ENCODE measurements at places on chromosomes 2 and 18.

DNA sequence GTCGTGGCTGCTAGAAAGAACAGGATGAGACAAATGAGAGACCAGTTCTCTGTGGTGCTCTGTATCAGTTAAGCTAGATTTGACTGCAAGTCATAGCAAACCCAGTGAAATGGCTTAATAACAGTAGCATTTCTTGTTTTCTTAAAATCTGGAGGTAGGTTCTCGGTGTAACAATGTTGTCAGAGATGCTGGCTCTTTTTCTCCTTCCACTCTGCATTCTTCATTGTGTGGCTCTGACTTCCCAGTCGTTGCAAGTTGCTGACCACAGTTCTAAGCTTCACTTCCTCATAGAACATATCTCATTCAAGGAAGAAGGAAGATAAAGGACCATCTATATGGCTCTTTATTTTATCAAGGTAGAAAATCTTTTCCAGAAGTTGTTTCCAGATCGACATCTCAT lies 7.9 kb upstream of the CKAP2L start:
- DNase-seq, result no peak

DNA sequence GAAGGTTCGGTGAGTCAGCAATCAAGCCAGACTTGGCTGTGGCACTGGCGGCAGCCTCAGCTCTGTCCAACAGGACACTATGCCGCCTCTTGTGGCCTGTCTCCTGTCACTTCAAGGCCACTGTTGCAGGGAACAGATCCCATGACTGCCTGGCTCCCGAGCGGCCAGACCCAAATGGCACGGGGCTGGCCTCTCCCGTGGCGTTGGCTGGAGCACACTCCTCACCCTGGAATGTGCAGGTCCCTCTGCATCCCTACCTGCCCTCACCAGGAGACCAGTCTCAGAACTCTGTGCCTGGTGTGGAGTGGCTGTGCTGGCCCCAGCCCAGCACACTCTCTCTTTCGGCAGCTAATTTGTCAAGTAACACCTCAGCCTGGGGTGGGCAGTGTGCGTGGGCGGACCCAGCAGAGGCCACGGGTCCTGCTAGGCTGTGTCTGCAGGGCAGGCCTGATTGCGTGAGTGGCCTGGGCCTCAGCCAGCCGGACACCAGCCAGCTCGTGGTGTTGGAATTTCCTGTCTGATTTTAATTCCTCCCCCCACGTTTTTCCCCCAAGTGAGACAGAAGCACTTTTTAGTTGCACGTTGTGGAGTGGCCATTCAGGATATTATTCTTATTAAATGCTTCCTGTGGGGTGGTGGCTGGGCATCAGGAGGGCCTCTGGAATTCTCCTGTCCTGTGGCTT lies 179.3 kb downstream of the GLI2 start:
- no peak for DNase-seq

- no peak for DNase-seq
These were observed 177.6 kb downstream of the MTX2 start for GRCh38 chr2:176446718-176447414.

DNA sequence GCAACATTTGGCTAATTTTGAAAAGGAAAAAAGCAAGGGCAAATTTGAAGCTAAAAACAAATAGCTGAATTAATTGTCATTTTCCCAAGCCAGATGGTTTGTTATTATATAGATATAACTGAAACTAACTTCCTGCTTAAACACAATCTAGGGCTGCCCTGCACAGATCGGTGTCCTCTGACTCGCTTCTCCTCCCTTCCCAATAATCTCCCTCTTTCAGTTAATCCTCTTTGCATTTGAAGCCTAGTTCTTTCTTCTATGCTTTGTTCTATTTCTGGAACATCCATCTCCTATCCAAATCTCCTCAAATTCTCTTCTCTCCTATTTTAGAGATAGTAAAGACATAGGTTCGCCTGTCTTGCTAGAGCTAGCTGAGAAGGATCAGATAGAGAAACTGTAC lies 328.1 kb downstream of the SLC8A1 start:
- no peak for DNase-seq

- DNase-seq, result no peak
These were observed 2.0 kb downstream of the KCMF1 start for GRCh38 chr2:84972932-84973331.

DNA sequence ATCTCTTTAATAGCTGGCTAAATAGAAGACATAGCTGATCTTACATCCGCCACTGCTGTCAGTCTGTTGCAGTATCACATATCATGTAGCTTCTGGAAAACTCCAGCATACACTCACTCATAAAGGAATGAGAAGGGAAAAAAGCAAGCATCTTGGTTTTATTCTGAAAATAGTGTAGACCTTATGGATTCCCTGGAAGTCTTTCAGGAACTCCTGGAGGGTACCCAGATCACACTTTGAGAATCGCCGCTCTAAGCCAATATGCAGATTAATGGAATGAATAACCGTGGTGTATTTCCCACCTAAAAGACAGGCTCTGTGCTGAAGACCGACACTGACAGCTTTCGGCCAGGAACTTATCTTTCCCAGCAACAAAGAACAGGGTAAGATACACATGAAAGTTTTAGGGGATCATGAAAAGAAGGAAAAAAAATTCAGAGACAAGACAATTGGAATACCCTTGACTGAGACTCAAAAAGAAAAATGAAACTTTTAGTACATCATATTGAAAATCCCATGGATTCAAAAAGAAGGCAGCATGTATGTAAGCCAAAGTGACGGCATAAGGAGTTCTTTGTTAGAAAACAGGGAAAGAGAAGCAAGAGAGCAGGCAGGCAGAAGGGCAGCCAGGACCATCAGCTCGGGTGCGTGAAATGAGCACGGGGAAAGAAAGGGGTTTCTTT lies 56.4 kb upstream of the SEC11C start:
- no peak for DNase-seq

DNA sequence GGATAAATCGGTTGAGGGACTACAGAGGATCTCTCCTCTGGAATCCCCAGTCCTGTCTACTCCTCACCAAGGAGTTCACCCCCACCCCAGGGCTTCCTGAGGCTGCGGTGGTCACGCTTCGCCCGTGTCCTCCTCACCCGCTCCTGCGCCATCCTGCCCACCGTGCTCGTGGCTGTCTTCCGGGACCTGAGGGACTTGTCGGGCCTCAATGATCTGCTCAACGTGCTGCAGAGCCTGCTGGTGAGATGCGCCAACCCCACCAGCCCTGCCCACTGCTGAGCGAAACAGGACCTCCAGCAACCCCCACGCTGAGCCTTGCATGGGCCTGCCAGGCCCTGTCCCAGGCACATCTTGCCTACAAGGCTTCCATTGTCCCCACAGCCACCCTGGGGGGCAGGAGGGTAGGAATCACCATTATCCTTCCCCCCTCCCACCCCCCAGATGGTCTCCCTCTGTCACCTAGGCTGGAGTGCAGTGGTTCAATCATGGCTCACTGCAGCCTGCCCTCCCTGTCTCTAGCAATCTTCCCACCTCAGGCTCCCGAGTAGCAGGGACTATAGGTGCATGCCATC lies 6.7 kb upstream of the CTDSP1 start:
- DNase-seq, result no peak

GRCh38 chr2:38440655-38441054 lies 63.6 kb upstream of the ATL2 start:
- no peak for DNase-seq

DNA sequence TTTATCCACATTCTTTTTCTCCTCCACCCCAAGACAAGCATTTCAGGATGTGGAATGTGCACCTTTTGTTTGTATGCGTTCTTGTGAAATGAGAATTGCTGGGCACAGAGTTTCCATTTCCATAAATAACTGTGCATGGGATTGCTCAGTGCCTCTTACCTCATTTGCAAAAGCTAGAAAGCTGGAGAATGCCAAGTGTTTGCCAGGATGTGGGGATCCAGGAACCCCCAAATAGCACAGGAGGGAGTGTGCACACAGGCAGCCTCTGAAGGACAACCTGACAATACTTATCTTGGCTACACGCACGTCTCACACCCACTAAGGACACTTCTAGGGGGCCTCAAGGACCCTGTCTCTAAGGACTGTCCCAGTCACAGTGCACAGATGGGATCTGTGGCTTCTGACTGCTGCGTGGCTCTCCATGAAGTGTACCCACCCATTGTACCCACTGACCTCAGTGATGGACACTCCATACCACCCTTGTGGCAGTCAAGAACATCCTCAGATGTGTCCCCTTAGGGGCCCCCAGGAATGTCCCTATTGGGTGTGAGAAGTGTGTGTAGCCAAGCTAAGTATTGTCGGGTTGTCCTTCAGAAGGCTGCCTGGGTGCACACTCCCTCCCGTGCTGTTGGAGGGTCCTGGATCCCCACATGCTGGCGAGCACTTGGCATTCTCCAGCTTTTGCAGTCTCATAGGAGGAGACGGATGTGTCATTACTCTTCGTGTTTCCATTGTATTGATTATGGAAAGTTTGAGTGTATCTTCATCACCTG lies 38.4 kb downstream of the CAPN13 start:
- no peak for DNase-seq

DNA sequence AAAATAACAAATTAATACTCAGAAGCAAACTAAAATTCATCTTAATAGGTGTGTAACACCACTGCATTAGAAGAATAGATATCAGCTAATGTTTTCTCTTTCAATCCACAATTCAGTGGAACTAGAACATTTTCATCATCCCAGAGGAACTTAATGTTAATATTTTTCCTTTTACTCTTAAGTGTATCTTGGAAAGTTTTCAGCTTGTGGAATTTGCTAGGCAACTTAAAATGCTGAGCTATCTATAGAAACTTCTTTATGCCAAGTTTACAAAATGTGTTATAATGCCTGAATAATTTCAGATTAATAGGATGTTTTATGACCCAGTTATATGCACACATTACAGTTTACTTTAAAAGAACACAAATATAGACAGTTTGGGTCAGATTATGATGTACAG lies 86.6 kb upstream of the FAM237A start:
- DNase-seq, result no peak

GRCh38 chr2:102025583-102026267 lies 34.0 kb downstream of the IL1R2 start:
- DNase-seq, result no peak

DNA sequence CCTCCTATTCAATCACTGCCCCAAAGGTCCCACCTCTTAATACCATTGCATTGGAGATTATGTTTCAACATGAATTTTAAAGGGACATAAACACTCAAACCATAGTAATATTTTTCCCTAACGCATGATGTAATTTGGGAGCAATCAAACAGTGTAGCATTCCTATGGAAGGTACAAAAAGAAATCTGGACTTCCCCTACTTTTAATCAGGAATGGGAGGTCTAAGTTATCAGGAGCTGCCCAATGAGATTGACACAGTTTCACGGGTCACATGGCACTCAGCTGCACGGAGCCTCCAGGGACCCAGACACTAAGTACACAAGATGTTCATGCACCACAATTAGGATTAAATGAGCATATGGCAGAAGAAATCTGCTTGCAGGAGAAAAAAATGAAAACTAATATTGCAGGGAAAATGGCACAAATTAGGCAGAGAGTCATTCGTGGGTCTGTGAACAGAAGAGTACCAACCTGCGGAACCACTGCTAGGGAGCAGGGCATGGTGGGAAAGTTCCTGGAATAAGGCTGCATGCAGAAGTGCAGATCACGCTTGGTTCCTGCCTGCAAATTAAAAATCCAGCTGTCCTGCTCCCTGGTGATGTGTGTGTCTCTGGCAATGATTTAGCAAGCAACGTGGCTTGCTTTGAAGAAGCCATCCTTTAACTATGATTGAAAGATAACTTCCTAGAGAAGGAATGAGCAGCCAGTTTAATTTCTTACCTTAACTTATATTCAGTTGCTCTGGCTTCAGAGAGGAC lies 326.6 kb upstream of the ID2 start:
- DNase-seq, result no peak

GRCh38 chr18:75351409-75351808 lies 76.1 kb downstream of the SMIM21 start:
- DNase-seq, result no peak

DNA sequence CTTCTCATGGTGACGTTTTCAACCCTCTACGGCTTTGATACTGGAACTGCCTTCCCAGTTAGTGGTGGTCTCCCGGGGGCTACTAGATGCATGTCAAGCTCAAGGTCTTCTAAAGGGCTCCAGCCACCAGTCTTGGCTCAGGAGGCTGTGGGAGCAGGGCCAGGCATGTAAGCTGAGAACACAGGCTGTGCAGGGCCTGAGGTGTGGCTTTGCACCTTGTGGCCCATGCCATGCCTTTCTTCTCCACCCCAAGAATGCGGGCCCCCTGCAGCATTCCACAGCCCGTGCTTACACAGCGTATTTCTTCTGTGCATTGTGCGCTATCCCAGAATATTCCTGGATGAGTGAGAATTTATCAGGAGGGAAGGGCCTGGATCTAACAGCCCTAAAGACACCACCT lies 144.9 kb downstream of the SEPTIN10 start:
- DNase-seq, result no peak

GRCh38 chr2:19484736-19485135 lies 126.3 kb upstream of the OSR1 start:
- DNase-seq, result no peak

- DNase-seq, result no peak
These were observed 918 bp downstream of the EIF5B start for GRCh38 chr2:99338029-99338585.

- DNase-seq, result no peak
These were observed 138.8 kb upstream of the COPS8 start for GRCh38 chr2:236946871-236947270.

- no peak for DNase-seq
These were observed 26.0 kb downstream of the SOS1 start for GRCh38 chr2:39094717-39095363.

DNA sequence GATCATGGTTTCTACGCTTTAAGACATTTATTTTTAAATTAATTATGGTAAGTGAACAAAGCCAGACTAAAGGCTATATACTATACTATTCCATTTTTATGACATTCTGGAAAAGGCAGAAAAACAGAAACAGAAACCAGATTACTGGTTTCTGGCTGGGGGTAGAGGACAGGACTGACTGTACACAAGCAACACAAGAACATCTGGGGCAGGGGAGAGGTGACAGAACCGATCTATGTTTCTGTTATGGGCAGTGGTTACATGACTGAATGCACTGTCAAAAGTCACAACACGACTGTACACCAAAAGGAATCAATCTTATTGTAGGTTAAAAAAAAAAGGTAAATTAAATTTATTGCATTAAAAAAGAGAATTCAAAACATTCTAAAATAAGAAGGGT lies 64.7 kb downstream of the PTPN2 start:
- peak; percentile 32 for DNase-seq

- DNase-seq, result no peak
These were observed 32.1 kb downstream of the MRPL44 start for GRCh38 chr2:223989206-223989855.

All from GM12891 (cell line).